ENCODE measurements at places on chromosomes 16 and 17. TPM values are rescaled to one million over a fixed set of nuclear protein-coding genes. Genes with fewer than 3 reads are reported as not detected.

ATP6V0A1 gene
- 115 TPM for total RNA-seq

CDH5 gene
- total RNA-seq, result 108 TPM

G6PC1 gene
- total RNA-seq, result not detected

HOXB1 gene
- total RNA-seq, result not detected

TNK1 gene
- 6.1 TPM for total RNA-seq

KRT32 gene
- 0.67 TPM for total RNA-seq

HSD17B2 gene
- total RNA-seq, result not detected

PRSS53 gene
- 3.1 TPM for total RNA-seq

PYDC1 gene
- not detected for total RNA-seq

CACNG1 gene
- total RNA-seq, result not detected

MYH11 gene
- total RNA-seq, result 53.9 TPM

UBB gene
- 589 TPM for total RNA-seq

PKD1 gene
- total RNA-seq, result 159 TPM

CCL13 gene
- total RNA-seq, result 28.8 TPM

MYO1D gene
- total RNA-seq, result 57.8 TPM

FOXF1 gene
- total RNA-seq, result 0.45 TPM

Data from sciatic nerve (tissue), 2 donors.